ENCODE measurements at places on chromosomes 2 and 18.

GRCh38 chr2:159164457-159164911 lies 122.0 kb downstream of the WDSUB1 start:
- H3K36me3 ChIP-seq: peaks cover 3% of the 10 kb centered on the region
- no peak overlapping the region for H3K27ac ChIP-seq
- no peak for DNase-seq
- H3K4me1 ChIP-seq: peaks cover 6% of the 10 kb centered on the region

- no peaks in the 10 kb centered on the region for H3K36me3 ChIP-seq
- no peak for DNase-seq
- no peak overlapping the region for H3K27ac ChIP-seq
- no peak overlapping the region for H3K4me3 ChIP-seq
- H3K27me3 ChIP-seq: peaks cover 2% of the 10 kb centered on the region
Measured at GRCh38 chr2:105432044-105432399, 33.2 kb upstream of the FHL2 start.

- no peaks in the 10 kb centered on the region for H3K36me3 ChIP-seq
- H3K4me3 ChIP-seq: no peak overlapping the region
- no peaks in the 10 kb centered on the region for H3K4me1 ChIP-seq
- DNase-seq: no peak
Measured at GRCh38 chr2:3636586-3637310, 21.3 kb upstream of the ALLC start.

GRCh38 chr2:63000801-63001200 lies 49.8 kb upstream of the OTX1 start:
- H3K27ac ChIP-seq: no peak overlapping the region
- H3K4me3 ChIP-seq: no peak overlapping the region
- no peaks in the 10 kb centered on the region for H3K36me3 ChIP-seq
- DNase-seq: no peak

DNA sequence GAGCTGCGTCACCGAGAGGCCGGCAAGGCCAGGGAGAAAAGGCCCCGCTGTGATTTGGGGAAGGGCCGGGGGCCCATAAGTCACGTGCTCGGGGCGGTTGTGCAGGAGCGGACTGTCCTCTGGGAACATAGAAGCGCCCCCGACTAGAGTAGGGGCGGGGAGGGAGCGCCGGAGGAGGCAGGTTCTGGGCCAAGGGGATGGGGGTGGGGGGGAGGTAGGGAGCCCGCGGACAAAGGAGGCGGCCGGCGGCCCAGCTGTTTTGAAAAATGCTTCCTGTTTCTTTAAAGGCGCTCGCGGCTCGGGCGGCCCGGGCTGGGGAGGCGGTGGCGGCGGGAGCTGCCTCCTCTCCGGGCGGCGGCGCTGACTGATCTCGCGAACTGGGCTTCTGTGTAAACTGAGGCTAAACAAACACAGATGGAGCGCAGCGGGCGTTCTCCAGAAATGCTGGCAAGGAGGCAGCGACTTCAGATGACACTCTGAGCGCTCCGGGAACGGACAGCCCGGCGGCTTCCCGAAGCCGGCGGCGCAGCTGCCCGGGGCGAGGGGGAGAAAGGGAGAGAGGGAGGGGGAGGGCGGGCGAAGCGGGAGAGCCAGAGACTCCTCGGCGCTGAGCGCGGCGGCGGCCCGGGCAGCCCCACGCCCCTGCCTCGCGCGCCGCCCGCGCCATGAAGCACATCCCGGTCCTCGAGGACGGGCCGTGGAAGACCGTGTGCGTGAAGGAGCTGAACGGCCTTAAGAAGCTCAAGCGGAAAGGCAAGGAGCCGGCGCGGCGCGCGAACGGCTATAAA lies at the start of gene ATOH8:
Gene ATOH8 (plus strand): TSS at position 467 of the 788 bp plus-strand sequence. CDS start 199 bp downstream, at position 666.
- peaks cover 10% of the 10 kb centered on the region for H3K27me3 ChIP-seq
- peak within 1 kb of the TSS; percentile 75 for H3K4me3 ChIP-seq
- peaks cover 6% of the 10 kb centered on the region for H3K36me3 ChIP-seq
- H3K27ac ChIP-seq: peak within 1 kb of the TSS; percentile 47
- H3K4me1 ChIP-seq: peaks cover 78% of the 10 kb centered on the region

Data from spinal cord (tissue), 10 donors.